ENCODE measurements at places on chromosomes 5 and 9.

GRCh38 chr5:67263656-67264408 is 67.2 kb upstream of the CD180 start:
- no peak for DNase-seq

DNA sequence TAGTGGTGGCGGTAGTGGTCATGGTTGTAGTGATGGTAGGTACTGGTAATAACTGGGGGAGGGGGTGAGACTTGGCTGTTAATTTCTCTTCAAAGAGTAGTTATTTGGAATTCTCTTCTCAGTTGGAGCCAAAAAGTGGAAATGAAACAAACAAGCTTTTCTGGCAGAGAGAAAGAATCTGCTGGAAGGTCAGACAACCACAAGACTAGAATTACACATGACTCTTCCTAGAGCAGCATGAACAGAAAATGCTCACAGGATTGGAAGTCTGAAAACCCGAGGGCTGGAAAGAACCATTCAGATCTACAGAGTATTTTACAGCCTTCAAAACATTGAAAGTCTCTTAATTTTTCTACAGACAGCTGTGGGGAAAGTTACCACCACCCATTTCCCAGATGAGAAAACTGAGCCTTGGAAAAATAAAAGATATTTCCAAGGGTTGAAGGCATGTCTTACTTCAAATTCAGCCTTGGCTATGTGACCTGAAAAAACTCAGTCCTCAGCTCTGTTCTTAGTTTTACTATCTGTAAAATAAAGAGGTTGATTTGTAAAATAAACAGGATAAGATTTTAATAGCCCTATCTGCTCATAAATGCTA is 42.9 kb upstream of the TRIM32 start:
- no peak for DNase-seq

DNA sequence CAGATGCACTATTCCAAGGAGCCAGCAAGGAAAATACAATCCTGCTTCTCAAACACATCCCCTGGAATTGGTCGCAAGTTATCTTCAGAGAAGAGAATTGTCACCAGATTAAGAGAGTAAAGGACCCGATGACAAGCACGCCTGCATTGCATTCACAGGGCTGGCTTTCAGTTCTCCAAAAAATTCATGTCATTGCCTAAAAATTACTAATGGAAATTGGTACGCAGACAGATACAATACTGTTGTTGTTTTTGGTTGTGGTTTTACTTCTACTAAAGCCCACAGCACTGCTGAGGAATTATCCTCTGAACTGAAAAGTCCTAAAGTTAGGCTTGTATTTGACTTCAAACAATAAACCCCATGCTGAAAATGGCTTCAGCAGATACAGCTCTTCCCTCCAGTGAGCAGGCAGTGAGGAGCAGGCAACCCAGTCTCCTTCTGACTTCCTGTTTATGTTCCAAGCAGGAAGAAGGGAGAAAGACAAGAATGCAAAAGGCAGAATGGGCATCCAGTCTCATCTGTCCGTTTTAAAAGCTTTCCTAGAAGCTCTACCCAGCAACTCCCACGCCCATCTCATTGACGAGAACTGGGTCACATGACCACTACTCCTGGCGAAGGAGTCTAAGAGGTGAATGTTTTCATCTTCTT is 80.6 kb upstream of the ZNF366 start:
- DNase-seq, result no peak

DNA sequence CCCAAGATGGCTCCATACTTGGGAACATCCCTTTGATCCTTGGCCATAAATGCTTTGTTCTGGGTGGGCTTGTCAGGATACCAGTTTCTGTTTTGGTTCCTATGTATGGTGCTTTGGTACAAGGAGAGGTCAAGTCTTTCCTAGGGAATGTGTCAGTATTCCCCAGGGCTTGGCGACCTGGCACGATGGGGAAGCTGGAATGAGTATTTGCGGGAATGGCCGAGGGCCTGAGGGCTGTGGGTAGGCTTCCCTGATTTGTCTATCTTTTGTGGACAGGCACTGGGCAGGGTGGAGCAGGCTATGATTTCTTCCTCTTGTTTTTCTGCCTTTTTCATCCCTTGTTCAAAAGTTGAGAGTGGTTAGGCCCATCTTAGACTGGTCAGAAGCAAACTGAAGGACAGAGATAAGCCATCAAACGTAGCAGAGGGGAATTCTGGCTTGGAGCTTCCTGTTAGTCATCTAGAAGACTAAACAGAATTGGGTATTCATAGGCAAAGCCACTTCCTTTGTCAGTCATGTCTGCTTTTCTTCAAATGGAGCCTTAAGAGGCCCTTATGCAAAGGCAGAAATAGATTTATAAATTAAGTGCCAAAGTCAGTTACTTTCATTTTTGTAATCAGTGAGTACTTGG is 13.7 kb downstream of the DOCK2 start:
- no peak for DNase-seq

DNA sequence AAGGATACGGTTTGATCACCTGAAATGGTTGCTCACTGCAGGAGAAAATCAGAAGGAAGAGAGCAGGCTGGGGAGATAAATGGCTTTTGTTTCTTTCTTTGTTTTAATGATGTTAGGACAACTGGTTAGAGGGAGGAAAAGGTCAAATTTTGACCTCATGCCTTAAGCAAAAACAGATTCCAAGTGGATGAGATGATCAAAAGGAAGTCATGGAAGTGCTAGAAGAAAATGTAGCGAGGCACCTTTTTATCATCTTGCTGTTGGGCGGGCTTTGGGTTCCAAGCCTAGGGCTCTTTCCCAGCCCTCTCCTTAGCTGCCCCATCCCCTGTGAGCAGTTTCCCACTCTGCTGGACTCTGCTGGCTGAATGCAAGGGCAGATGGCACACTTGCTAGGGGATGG is 127.9 kb downstream of the ADAMTS2 start:
- DNase-seq, result no peak

GRCh38 chr5:147169901-147170300 is 64.9 kb upstream of the STK32A start:
- no peak for DNase-seq

- DNase-seq, result no peak
Measured at GRCh38 chr9:89309166-89309565, 1.8 kb upstream of the CKS2 start.

- DNase-seq, result no peak
Measured at GRCh38 chr9:4859035-4859434, 66.3 kb downstream of the RCL1 start.

DNA sequence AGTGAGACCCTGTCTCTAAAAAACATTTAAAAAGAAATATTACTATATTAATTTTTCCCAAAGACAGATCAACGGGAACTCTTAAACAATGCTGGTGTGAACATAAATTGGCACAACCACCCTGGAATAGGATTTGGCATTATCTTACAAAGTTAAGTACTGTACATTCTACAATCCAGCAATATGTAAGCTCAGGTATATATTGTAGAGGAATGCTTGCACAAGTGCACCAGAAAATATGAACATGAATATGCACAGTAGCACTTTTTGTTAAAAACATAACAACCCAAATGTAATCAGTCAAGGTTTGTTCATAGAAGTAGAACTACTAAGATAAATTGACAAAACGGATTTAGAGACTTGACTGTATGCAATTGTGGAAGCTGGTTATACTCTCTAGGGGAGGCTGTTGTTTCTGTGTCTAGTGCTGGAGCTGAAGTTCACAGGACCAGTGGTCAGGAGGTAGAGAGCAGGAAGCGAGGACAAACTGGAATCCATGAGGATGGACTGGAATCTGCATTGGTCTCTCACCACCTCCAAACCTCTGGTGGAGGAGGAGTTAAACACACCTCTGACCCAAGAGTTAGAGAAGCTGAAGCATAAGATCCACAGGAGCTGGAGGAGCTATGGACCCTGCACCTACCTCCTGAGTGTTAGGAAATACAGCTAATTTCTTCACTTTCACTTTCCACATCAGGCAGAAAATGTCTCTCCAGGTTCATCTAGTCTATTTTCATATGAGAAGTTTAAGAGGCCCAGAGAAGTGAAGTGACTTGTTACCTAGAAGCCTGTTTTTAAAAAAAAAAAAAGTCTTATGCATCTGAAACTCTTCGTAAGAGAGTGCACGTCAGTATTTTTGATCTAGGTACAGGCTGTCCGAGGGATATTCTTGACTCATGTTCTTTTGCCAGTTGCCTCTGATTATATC is 20.3 kb upstream of the RIC1 start:
- DNase-seq, result no peak

DNA sequence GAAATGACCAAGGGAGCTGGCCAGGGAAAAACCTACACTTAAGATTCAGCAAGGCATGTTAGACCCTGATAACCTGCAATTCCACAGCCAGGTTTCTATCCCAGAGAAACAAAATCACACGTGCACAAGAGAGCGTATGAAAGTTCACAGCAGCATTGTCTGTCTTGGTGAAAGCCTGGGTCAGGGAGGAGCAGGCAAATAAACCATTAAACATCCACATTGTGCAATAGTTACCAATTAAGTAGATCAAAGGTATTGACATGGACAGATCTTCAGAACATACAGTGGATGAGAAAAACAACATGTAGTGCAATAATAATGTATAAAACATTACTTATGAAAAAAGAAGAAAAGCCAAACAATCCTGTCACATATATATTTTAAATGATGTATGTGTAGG is 15.9 kb upstream of the GPX3 start:
- DNase-seq, result no peak

DNA sequence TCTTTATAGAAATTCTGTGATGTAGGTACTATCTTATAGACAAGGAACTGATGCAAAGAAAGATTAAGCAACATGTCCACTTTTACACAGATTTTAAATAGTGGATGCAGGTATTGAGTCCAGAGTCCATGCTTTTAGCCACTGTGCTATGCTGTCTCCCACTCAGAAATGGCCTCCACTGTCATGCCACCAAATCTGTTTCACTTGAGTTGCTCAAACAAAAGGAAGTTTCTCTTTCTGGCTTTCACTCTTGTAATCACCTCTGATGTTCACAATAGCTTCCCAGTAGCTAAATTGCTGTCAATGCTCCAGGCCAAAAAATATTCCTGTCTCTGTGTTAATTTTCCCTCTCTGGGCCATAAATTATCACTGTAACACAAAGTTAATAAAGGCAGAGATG is 77.0 kb upstream of the RASA1 start:
- DNase-seq, result no peak

- no peak for DNase-seq
Measured at GRCh38 chr5:167633931-167634341, 657.5 kb upstream of the WWC1 start.

DNA sequence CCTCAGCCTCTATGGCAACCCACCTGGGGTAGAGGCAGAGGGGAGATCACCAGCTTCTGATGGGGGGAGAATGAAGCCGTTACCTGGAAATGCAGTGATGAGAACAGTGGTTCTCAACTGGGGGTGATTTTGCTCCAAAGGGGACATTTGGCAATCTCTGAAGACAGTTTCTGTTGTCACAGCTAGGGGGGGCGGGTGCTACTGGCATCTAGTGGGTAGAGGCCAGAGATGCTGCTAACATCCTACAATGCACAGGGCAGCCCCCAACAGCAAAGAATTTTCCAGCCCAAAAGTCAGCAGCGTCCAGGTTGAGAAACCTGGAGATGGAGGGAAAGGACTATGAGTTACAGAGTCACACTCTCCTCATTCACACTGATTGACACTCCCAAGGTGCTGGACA is 84.5 kb downstream of the FGF1 start:
- no peak for DNase-seq

DNA sequence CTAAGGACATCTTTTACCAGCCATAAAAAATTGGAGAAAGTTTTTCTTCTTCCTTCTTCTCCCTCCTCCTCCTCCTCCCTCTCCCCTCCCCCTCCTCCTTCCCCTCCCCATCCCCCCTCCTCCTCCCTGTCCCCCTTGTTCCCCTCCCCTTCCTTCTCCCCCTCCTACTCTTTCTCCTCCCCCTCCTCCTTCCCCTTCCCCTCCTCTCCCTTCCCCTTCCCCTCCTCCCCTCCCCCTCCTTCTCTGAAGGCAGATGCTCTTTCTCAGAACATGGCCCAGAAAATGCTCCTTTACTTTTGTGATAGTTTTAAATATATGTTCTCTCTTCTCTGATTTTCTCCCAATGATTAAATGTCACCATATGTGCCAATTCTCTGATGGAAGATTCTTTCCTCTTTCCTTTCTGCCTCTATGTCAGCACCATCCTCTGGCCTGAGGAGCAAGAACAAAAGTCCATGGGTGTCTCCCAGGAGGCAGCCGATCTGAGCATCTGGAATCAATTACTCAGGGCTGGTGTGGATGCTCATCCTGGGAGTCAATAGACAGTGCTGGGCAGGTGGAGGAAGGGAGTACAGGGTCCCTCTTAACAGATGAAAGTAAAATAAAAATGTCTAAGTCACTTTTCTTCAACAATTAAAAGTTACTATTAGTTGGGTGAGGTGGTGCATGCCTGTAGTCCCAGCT is 63.0 kb upstream of the GNA14 start:
- no peak for DNase-seq

GRCh38 chr5:57037355-57037754 is 85.4 kb upstream of the MIER3 start:
- DNase-seq, result no peak

DNA sequence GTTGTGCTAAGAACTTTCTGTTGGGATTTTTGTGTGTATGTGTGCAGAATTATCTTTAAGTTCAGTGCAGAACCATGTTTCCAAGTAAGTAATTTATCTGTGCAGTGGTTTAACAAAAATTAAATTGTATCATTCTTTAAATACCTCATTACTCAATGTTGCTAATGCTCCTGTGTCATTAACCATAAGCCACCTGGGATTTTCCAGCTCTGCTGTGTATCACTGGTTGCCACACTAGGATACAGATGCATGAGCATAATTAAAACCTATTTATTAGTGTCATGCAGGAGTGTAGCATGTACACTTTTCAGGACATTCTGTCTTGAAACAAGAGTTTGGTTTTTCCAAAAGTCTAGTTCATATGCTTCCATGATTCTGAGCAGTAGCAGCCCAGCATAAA is 120.4 kb upstream of the PTGER4 start:
- no peak for DNase-seq

DNA sequence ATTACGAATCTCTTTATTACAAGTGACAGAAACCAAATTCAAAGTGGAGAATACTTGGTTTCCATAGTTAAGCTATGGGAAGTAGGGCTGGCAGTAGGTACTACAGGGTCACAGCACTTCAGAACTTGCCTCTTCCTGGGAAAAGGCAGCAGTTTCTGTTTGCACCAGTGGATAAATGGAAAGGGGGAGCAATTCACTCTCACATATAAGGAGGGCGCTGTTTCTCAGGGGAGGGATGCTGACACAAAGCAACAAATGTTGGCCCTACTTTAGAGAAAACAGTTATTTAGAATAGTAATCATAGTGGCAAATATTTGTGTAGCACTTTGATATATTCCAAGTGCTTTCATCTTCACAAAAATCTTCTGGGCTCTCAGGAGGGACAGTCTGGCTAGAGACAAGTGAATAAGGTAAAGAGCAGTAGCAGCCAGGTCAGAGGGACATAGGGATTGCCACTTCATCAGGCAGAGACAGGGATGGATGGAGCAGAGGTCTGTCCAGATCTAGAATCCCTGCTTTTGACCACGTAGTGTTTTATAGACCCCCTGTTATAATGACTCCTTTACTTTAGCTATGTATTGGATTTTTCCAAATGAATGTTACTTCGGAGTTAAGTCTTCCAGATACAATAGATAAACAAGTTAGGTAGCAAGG is 554.8 kb upstream of the SGCD start:
- no peak for DNase-seq

GRCh38 chr5:119315516-119315949 is 40.3 kb upstream of the TNFAIP8 start:
- DNase-seq, result peak; percentile 26

Measured in LoVo (cell line).